ENCODE measurements at places on chromosomes 4 and X.

DNA sequence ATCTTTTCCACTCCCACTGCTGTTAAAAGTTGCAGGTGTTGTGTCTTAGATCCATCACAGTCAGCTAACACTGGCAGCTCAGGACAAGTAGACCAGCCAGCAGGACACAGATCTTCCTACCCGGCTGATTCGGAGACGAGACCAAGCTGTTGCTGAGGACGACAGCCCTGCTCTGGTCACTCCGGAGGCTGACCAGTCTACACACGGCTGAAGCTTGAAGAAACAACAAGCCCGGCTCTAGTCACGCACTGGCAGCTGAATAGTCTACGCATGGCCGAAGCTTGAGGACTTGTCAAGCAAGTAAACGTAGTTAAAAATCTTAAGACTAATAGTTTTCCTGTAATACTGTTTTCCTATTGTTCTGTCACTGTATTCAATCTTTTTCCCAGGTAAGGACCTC lies 1.8 kb downstream of the ACOX3 start:
- no peak for DNase-seq

GRCh38 chrX:113548308-113549015 lies 707.8 kb upstream of the AMOT start:
- no peak for DNase-seq

- DNase-seq: no peak
Measured at GRCh38 chr4:108954880-108955279, 192.0 kb upstream of the ETNPPL start.

GRCh38 chrX:143669395-143669794 lies 33.5 kb upstream of the SLITRK4 start:
- no peak for DNase-seq

DNA sequence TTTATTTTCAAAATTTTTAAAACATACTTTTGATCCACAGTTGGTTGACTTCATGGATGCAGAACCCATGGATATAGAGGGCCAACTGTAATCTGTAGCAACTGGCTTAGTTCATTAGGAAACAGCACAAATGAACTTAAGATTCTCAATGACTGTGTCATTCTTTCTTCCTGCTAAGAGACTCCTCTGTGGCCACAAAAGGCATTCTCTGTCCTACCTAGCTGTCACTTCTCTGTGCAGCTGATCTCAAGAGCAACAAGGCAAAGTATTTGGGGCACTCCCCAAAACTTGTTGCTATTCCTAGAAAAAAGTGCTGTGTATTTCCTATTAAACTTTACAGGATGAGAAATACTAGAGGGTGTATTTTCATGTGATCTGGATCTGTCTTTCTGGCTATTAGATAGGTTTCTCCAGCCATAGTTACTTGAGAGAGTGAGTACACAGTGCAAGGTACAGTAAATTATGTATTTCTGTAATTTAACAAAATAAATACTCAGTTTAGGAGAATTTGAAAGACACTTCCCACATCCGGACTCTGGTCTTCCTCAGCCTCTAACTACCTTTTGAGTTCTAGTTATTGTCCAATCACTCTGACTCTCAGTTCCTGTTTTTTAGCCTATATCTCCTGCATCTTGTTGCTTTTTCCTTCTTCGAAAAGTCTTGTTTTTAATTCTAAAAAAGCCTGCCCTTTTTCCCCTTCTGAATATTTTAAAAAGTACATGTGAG lies 21.8 kb downstream of the TLR2 start:
- no peak for DNase-seq

- DNase-seq: no peak
Measured at GRCh38 chr4:3354455-3354811, 61.6 kb downstream of the RGS12 start.

- DNase-seq: no peak
Measured at GRCh38 chr4:84644087-84644486, 61.2 kb downstream of the CDS1 start.
